ENCODE measurements at places on chromosomes 7 and 10.

DNA sequence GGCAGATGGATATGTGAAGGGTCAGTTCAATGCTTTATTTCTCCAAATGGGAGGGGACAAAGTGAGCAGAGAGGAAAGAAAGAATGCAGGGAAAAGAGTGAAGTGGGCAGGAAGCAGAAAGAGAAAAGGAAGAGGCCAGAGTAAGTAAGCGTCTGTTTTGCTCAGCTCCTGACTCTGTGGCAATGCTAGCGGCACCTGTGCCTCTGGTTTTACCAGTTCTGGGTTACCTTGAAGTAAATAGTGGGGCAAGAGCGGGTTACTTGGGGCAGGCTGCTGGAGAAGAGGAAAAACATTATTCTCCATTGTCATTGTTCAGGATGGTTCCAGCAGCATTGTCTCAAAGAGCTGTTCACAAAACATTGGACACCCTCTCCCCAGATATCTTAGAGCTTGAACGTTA is 1.9 kb downstream of the TAS2R40 start:
- no peak for DNase-seq

DNA sequence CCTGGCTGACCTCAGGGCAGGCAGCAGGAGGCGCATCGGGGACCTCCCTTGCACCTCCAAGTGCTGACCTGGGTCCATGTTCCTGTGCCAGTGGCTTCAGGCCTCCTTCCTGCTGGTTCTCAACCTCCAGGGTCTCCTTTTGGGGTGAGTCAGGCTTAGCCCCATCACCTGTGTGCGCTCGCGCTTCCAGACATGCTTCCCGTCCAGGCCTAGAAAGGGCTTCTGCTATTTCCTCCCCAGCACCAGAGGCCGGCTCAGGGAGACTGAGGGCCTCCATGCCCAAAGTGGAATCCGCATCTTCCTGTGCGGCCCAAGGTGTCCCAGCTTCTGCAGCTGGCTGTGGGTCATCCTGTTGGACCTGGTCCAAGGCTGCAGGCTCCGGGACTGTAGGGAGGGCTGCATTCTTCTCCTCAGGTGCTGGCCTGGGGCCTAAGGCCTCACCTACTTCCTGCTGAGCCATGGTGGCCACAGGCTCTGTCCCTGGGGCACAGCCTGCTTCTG is 5.9 kb downstream of the NACAD start:
- no peak for DNase-seq

DNA sequence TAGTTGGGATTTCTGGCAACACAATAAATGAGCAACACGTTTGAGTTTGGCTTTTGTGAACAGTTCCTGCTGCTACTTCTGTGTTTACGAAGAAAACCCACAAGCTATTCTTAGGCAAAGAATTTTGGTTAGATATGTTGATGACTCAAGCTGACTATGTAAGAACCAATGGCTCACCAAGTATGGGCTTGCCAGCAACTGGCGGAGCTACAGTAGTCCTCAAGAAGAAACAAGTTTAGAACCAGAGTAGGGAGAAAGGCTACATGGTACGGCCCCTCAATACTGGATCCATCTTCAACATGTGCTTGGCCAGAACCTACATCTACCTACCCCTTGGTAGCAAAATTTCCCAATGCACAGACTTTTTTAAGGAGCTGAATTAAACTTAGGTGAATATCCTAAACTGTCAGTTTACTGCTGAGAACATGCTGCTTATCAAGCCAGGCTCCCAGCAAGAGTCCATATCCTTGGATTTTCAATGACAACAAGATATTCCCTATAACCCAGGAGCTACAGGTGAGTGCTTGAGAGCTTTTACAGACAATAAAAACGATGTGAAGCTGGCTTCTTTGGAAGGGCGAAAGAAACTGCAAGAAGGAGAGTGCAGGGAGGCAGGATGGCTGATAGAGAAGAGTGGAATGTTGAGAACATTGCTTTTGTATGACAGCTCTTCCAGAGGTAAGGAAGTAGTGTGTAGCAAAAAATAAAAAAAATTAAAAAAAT is 74.3 kb upstream of the ASAH2 start:
- peak; percentile 92 for DNase-seq

- DNase-seq = no peak
These were observed 40.1 kb upstream of the ADGRA1 start for GRCh38 chr10:133047526-133048123.

DNA sequence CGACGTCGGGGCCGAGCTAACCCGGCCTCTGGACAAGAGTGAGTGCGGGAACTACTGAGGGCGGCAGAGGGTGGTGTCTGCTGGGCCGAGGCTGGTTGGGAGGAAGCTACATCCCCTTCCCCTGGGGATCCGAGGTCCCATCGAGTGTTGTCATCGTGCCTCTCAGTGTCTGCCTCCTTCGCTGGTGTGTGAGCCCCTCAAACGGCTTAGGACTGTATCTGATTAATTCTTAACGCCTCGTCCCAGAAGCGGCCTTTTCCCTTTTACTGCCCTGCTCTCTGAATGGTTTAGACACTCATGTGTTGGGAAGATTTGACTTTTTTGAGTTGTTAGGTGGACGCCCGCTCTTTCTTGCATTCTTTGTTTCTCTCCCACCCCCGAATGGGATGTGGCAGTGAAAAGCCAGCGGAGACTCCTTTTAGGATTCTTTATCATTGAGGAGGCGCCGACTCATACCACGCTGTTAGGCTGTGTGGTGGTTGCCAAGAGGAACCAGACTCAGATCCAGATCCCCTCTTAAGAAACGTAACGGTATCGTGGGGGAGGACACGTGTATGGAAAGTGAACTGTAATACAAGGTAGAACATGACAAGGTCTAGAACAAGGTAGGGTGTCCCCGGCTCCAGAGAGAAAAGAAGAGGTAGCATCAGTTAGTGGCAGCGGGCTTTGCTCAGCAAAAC is 631 bp downstream of the SUPV3L1 start:
- no peak for DNase-seq

GRCh38 chr7:134553976-134554375 is 5.1 kb downstream of the AKR1B15 start:
- no peak for DNase-seq

GRCh38 chr10:74827694-74828093 is 1.3 kb downstream of the KAT6B start:
- DNase-seq = no peak

DNA sequence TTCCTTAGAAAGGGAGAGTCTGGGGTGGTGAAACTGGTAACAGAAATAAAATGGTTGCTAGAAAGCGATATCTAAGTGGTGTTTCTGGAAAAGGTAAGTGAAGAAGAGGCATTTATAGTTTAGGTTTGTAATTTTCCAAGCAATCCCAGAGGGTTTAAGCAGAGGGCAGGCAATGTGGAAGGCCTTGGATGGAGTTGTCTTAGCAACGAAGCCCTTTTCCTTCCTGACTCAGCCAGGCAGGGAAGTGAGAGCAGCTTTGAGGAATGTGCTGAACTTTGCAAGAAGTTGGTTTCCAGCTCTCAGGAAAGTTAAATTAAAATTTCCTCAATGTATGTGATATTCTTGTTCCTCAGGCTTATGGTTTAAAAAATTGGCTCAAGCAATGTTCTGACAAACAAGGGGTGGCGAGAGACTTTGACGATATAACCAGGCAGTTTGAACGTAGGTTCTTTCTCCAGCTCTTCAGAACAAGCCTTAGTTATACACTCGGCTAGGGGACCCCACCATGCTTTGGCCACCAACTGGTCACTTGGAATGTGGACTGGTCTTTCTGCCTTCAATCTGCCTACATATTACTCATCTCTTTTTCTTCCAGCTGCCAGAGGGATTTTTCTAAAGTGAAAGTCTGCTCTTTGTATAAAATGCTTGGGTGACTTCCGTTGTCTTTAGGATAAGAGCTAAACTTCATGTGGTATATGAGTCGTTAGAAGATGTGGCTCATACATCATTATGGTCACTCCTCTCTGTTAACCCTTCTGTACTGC is 66.9 kb upstream of the SLC25A13 start:
- DNase-seq = peak; percentile 28

- no peak for DNase-seq
These were observed 208.4 kb downstream of the DIP2C start for GRCh38 chr10:480928-481552.

DNA sequence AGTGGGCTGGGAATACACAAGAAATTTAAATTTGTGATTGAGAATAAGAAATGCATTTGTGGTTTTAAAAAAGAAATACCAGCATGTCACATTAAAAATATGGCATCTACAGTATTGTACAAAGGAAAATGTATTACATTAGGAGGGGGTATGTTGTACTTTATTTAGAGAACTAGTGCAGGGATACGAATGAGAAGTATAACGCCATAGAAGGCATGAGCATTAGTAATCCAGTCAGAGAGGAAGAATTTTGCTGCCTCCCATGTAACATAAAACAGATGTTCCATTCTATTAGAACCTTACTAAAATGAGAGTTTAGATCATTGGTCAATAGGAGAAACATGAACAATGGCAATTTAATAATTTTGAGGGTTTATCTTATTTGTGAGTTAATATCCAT is 182.2 kb downstream of the ADK start:
- peak; percentile 93 for DNase-seq

GRCh38 chr7:78605119-78605518 is 806.5 kb downstream of the PHTF2 start:
- no peak for DNase-seq

DNA sequence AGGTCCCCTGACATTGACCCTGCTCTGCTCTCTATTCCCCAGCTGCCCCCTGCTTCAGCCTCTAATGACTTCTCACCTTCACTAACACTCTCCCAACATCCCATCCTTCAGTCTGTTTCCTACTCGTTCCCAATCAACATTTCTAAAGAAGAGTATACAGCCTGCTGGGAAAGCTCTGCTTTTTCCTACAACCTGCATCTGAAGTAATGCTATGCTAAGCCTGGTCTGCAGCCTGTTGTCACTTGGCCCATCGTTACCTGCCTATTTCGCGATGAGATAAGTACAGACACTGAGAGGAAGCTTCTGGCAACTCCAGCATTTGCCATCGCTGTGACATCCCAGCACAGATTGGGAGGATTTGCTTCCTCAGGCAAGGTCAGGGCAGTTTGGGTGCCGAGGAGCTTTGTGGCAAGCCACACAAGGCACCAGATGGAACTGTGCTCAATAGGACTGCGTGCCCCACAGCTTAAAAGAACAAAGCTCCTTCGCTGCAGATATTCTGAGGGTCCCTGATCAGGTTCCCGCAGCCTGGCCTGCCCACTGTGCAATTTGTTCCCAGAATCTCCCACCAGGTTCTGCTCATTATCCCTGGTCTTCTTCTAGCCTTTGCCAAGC is 51.4 kb downstream of the PKD1L1 start:
- DNase-seq = no peak

- no peak for DNase-seq
These were observed 4.3 kb downstream of the GCK start for GRCh38 chr7:44184873-44185446.

GRCh38 chr7:13841284-13841683 is 148.2 kb downstream of the ETV1 start:
- no peak for DNase-seq

GRCh38 chr7:102864958-102865357 is 47.8 kb upstream of the LRRC17 start:
- DNase-seq = no peak
